ENCODE measurements at places on chromosomes 13 and 19.

DNA sequence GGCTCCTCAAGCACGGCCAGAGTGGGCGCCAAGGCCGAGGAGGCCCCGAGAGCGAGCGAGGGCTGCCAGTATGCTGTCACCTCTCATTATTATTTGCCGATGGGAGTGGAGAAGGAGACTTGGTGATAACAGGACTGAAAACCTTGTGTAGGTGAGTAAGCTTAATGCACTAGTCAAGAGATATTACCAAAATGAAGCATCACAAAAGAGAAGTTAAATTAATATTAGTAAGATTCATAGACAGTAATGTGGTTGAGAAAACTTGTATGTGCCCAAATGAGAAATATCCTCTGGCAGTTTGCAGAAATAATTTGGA is 204.5 kb upstream of the SLITRK1 start:
- no peak for DNase-seq

- DNase-seq, result no peak
Observed at GRCh38 chr13:74168263-74168675, 34.1 kb upstream of the KLF12 start.

GRCh38 chr19:46544651-46545050 is 49.0 kb upstream of the PNMA8B start:
- no peak for DNase-seq

DNA sequence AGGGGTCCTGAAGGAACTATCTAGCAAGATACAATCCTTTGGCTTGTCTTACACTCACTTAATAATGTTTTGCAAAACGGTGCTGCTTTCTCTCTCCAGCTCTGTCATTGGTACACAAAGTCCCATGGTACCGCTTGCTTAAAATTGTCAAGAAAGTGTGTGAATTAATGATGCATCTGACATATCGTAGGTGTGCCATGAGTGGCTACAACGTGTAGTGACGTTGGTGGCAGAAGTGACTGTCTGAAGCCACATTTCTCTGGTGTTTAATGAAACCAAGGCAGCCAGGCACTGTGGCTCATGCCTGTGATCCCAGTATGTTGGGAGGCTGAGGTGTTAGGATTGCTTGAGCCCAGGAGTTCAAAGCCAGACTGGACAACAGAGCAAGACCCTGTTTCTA is 2.6 kb downstream of the HSH2D start:
- DNase-seq, result no peak

GRCh38 chr13:93244918-93245280 is 18.3 kb downstream of the GPC6 start:
- no peak for DNase-seq
